RWPE1 (cell line): ENCODE measurements at places on chromosomes 1 and 21.

DNA sequence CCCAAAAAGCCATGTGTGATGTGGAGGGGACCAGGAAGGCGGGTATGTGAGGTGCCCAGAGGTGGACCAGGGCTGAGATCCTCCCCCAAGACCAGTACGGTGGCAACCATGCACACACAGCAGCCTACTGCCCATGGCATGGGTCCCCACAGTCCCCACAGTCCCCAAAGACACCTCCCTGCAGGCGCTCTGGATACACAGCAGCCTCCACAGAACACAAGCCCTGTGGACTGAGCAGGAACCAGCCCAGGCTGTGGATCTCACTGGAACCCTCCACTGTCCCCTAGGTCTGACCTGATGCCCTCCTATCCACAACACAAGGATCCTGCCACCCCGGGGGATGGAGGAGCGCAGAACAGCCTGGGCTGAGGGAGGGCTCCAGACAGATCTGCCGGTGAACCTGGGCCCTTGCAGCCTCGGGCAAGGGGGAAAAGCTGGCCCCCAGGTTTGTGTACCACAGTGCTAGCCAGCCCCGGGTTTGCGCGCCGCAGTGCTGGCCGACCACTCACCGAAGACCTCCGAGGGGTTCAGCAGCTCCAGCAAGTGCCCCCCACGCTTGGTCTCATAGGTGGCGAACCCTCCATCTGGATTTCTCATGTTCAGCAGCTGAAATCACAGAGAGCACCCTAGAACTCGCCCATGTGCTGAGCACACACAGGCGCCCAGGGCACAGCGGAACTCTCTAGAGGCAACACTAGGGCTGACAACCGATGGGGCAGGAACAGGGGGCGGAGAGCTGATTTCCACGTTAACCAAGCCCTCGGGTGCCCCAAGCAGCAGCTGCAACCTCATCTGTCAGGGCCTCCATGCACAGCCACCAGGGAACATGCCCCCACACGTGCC lies 22.1 kb upstream of the SPATC1L start:
- DNase-seq = no peak

DNA sequence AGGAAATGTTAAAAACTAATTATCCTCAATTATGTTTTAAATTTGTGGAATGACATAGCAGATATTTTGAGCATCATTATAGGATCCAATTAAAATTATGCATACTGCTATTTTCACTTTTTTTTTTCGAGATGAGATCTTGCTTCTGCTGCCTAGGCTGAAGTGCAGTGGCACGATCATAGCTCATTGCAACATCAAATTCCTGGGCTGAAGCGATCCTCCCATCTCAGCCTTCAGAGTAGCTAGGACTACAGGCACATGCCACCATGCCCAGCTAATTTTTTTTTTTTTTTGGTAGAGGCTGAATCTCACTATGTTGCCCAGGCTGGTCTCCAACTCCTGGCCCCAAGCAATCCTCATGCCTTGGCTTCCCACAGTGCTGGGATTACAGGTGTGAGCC lies 11.3 kb upstream of the SLC1A7 start:
- DNase-seq = no peak

- DNase-seq = peak; percentile 94
Measured at GRCh38 chr1:58816072-58816746, 32.4 kb upstream of the JUN start.

DNA sequence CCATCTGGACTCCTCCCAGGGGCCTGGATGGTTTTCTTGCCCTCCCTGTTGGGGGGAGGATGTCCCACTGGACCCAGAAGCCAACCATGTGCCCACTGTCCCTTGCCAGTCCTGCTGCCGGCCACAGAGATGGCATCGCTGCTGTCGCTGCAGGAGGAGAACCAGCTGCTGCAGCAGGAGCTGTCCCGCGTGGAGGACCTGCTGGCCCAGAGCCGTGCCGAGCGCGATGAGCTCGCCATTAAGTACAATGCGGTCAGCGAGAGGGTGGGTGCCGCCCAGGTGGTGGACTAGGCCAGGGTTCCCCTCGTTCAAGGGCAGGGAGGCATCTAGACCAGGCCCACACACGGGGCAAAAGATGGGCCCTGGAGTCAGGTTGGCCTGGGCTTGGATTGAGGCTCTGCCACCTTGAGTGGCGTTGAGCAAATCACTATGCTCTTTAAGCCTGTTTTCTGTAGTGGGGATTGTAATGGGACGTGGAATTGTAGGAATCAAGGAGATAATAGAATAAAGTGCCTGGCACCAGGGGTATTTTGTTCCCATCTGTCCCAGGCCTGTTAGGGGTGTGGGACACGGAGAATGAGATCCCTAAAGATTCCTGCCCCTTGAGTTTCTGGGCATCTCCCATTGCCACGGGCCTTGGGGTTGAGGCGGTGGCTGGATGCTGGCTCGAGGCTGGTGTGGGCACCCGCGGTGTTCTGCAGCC lies 2.6 kb downstream of the CROCC start:
- DNase-seq = no peak

DNA sequence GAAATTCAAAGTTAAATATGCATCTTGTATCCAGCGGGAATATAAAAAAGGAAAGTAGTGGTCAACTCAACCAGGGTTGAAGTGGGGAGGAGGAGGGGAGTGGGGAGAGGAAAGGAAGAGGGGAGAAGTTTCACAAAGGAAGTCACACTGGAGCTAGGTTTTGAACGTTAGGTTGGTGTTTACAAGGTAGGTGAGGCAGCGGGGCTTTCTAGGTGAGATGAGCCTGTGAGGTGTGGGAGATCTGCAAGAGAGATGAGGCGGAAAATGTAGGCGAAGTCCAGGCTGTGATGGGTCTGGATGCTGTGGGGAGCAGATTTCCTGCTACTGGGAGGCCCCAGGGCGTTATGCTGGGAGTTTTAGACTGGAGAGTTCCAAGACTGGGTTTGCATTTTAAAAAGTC lies 36.1 kb upstream of the IL20 start:
- DNase-seq = no peak

- no peak for DNase-seq
Measured at GRCh38 chr1:62904856-62905225, 120.9 kb downstream of the ATG4C start.

GRCh38 chr1:230274254-230274653 lies 151.9 kb downstream of the PGBD5 start:
- DNase-seq = no peak

DNA sequence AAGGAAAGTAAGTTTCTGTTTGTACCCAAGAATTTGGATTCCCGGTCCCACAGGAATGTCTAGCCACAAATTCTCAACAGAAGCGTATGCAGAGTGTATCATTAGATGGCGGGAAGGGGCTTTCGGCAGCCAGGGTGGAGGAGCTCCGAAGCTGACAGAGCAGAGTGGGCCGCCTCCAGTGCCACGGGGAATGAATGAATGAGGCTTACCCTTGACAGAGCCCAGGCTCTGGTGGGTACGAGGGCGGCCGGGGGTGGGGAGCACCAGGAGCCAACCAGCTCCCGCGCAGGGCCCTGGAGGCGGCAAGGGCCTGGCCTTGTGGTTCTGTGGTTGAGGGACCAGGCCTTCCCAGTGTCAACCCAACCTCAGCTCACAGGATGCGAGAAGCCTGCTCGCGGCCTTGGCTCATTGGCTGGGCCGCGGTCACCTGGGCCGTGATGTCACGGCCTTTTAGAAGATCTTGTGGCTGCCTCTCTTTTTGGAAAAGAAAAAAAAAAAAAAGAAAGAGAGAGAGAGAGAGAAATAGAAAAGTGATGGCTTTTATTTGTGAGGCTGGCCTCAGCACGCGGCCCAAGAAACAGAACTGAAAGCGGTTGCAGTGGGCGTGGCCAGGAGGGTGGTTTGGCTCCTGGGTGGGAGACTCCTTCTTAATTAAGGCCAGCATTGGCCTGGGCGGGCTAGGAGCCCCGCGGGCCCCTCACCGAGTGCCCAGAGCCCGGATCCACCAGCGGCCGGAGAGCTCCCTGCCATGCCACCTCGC lies 34.9 kb upstream of the RUNX3 start:
- no peak for DNase-seq

DNA sequence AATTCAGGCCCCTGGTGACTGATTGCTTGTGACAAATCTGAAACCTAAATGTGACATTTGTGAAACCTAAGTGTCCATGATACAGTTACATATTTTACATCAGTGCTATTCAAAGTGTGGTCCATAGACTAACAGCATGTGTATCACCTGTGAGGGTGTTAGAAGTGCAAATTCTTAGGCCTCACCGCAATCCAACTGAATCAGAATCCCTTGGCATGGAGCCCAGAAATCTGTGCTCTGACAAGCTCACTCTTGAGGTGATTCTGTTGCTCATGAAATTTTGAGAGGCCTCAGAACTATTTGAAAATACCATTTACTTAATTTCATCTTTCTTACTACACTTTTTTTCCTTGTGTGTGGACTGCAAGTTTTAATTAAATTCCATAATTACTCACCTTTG lies 587.9 kb downstream of the ADGRL2 start:
- DNase-seq = peak; percentile 80

- DNase-seq = peak; percentile 65
Measured at GRCh38 chr1:117093870-117094621, 27.5 kb downstream of the TRIM45 start.

DNA sequence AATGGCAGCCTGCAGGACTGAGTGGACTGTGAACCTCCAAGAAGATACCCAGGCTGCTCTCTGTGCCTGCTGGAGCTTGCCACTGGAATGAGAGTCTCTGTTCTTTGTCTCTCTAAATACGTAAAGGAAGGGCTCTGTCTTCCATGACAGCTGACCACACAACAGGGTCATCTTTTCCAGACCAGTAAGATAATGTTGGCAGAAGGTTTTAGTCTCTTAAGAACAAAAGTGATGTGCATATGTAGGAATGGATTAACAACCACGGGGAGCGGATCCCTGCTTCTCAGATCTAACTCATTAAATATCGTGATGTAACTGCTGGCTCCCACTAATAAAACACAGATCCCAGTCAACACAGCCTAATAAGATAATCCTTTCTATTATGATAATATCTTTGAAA lies 67.5 kb downstream of the MAP10 start:
- no peak for DNase-seq

GRCh38 chr1:107572674-107573211 lies 392.2 kb downstream of the VAV3 start:
- DNase-seq = peak; percentile 85

DNA sequence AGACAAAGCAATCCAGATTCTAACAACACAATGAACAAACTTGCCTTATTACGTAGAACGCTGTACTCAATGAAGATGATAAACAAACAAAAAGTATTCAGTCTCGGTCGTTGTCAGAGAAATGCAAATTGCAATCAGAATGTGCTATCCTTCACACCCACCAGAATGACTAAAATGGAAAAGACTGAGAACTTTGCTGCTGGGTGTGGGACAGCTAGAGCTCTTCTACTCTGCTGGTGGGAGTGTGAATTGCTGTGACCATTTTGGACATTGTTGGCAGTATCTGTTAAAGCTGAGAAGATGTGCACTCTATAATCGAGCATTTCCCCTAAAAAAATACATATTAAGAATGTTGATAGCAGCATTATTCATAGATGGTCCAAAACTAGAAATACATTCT lies 111.4 kb downstream of the PEX14 start:
- DNase-seq = no peak

- no peak for DNase-seq
Measured at GRCh38 chr1:93411000-93411399, 36.9 kb upstream of the FNBP1L start.

- no peak for DNase-seq
Measured at GRCh38 chr1:203480084-203480483, 4.5 kb downstream of the PRELP start.

GRCh38 chr1:177439301-177439700 lies 268.5 kb downstream of the BRINP2 start:
- DNase-seq = no peak

DNA sequence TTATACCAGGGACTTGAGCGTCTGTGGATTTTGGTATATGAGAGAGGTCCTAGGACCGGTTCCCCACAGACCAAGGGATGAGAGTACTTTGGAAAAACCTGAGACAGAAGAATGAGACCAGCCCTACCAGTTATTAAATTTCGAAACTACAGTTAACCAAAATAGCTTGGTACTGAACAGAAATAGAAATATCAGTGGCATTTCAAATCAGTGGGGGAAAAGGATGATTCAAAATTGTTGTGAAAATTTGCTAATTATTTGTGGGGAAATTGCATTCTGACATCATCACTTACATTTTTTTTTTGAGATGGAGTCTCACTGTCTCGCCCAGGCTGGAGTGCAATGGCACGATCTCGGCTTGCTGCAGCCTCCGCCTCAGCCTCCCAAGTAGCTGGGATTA lies 8.2 kb downstream of the EXOC8 start:
- DNase-seq = no peak

GRCh38 chr1:22133931-22134324 lies 9.0 kb downstream of the WNT4 start:
- DNase-seq = no peak
